Renal pelvis (tissue), 12 donors: ENCODE measurements at places on chromosomes 11 and 22.
A peak's percentile ranks its signal among the peaks of the same experiment; 100 is the strongest.

DNA sequence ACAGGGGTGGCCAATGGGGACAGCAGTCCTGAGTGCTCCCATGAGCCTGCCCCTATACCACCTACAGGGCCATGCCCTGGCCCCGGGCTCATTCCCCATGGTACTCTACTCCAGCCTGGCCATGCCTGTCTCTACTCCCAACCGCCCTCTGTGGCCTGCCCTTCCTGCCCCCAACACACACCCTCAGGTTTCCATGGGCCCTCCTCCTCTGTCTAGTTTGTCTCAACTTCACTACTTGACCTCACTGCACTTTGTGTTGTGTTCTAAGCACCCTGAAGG lies 26.3 kb upstream of the RASL10A start:
- no peak for DNase-seq

- DNase-seq, result no peak
These were observed 8.4 kb upstream of the SLC15A3 start for GRCh38 chr11:60960405-60960804.

- DNase-seq, result no peak
These were observed 76.8 kb upstream of the CREB3L1 start for GRCh38 chr11:46200537-46201281.

GRCh38 chr11:99015634-99016454 lies 4.9 kb upstream of the CNTN5 start:
- peak; percentile 52 for DNase-seq

DNA sequence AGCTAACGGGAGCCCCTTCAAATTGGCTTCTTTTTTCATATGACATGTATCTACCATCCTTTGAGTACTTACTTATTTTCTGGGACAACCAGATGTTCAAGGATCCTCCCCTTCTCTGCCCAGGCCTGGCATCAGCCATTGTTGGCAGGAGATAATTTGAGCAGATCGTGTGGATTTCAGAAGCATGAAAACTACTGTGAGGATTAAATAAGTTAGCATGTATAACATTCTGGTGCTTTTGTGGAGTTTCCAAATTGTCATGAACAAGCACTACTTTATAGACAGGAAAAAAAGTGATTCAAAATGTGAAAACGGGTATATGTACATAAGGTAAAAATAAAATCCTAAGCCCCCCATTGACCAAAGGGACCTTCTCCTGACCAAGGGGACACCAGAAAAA lies 2.1 kb upstream of the NADSYN1 start:
- DNase-seq, result no peak

DNA sequence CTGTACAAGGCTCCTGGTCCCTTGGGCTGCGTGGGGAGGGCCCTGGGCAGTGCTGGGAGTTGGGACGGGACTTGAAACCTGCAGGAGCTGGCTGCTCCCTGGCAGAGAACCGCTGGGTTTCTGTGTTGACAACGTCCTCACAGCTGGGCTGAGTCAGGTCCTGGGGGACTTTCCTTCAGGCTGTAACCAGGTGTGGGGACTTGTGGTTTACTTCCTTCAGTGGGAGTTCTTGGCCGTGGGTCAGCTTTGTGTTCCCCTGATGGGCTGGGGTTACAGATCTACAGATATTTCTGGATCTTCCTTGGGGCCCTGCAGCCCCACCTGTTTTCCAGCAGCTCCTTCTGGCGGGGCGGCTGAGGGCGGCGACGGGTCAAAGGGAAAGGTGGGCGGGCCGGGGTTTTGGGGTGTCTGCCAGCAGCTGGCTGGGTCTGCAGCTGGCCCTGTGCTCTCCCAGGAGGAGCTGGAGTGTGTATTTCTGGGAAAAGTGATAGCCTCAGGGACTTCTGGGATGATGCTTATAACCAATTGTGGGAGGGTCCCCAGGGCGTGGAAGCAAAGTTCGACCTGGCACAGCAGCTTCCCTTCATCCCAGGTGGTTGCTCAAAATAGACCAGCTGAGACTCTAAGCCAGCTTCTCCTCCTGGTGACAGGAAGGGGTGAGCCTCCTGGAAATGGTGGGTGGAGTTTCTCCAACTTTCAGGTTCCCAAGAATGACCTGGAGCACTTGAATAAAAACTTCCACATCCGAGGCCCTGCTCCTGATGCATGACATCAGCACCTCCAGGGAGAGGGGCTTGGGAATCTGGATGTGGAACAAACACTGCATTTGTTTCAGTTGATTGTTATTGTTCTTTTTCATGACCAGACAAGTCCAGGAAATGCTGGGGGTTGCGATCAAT lies 19.1 kb downstream of the ST14 start:
- DNase-seq, result no peak

DNA sequence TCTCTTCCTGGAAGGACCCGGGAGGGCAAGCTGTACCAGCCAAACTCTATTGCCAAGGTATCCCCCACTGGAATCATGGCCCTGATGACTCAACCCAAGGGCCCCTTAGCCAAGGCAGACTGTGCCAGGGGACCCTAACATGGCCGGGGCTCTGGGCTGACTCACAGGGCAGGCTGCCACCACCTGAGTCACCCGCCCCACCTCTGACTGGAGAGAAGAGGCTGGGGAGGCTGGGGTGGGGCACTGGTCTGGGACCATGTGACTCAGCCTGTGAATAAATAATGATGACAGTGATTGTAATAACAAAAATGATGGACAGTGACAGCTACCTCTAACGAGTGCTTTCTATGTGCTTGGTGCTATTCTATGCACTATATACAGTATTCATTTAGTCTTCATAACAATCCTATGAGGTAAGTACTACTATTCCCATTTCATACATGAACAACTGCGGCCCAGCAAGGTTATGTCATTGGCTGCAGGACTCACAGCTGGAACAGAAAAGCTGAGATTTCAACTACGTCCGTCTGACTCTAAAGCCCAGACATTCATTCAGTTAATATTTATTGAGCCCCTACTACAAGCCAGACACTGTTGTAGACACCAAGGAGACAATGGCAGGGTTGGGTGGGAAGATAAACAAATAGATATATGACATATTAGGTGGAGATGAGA lies 84.2 kb downstream of the FBXO7 start:
- DNase-seq, result no peak

- DNase-seq, result no peak
These were observed 2.9 kb downstream of the E2F8 start for GRCh38 chr11:19237813-19238212.

GRCh38 chr11:125926682-125927081 lies 19.2 kb upstream of the VSIG10L2 start:
- DNase-seq, result no peak

- DNase-seq, result no peak
These were observed 41.7 kb upstream of the LMO2 start for GRCh38 chr11:33933602-33934001.

DNA sequence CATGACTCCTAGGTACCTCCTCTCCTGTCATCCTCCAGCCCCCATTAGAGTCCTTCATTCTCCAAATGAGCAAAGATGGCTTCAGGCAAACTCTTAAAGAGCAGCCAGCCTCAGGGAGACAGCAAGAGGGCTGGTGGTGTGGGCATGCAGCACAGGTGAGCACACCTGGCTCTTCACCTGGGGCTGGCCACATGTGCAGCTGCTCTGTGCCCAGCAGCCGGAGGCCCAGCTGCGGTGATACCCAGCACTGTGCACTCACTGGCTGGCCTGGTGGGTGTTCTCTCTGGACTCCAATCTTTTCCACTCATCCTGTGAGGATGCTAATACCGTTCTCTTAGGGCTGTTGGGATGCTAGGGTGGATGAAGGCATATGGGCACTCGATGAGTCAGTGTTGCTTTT lies 106.1 kb upstream of the PARVA start:
- DNase-seq, result no peak

- DNase-seq, result no peak
These were observed 6.0 kb upstream of the UCP3 start for GRCh38 chr11:74014880-74015279.

- DNase-seq, result no peak
These were observed 288.4 kb upstream of the CCDC90B start for GRCh38 chr11:83574519-83574918.

DNA sequence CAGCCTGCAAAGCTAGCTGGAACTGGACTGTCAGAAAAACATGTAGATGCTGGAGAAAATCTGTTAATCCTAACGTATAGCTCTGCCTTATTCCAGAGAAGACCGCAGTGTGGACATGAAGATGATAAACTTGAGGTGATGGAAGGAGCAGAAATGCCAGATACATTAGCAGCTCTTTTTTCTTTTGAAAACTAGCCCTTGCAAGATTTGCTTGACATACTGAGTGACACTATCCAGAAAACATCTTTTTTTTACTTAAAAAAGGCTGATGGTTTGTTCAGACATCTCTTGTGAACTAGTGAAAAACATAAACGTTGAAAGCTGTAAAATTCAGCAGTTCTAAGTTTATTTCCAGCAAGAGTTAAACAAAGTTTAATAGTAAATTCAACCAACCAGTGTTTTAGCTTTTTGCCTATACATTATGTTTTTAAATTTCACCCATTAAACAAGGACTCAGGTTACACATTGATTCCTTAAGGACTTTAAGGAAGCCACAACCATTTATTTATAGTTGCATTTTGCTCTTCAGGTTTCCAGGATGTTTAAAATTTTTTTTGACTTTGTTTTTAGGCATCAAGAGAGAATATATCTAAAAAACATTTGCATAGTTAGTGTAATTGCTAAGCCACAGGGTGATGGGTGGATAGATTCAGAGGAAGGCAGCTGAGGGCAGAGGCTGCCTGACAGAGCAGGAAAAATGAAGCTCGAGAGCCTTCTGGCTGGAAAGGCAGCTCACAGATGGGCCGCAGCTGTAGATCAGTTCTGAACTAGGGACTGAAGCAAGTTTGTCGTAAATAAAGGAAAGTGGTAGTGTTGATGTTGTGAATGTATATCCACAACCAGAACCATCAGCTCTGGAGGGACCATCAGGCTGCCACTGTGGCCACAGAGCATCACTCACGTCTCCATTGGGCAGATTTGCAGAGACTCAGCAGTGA lies 9.5 kb downstream of the SNAP29 start:
- no peak for DNase-seq

DNA sequence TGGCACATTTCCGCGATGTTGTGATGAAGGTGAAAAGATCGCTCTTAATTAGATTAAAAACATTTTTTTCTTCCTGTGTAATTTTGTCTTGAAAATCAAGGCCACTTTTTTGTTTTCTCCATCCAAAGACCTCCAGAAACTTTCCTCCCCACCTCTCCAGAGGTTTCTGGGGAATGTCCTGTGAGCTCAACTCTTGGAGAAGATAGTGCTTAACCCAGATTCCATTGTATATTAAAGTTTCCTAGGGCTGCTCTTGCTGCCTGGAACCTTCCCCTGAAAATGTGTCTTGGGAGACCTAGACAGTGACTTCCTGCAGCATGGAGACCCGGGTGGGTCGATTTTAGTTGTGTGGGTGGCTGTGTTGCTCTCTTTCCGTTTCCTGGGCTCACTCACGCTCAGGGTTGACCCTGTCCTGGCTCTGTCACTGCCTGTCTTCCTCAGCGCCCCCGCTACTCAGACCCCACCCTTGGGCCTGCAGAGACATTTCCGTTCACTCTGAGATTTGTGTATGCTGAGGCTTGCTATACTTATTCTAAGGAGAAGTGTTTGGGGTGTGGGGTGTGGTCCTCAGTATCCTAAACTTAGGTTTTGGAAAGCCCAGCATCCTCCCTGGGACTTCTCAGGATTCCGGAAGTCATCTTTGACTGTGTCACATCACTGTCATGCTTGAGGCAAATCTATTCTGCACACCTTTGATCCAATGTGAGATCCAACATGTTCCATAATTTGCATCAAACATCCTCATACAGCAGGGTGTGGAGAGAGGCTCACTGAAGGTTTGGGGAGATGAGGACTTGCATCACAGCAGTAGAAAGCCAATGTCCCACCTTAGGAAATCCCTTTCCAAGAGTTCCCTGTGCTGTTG lies 47.2 kb downstream of the KCNQ1OT1 start:
- no peak for DNase-seq

DNA sequence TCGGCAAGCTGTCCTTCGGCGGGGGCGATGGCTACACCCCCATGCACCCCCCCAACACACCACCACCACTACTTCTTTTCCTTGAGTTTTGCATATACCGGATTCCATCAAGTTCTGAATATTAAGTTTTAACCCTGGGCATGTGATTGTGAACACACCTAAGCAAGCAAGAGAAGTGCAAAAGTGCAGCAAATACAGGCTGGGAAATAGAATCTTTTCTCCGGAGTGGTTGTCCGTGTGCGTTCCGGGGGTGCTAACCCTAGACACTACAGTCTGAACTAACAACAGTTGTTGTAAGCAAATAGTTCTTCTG lies 574 bp downstream of the PRSS23 start:
- DNase-seq, result no peak

DNA sequence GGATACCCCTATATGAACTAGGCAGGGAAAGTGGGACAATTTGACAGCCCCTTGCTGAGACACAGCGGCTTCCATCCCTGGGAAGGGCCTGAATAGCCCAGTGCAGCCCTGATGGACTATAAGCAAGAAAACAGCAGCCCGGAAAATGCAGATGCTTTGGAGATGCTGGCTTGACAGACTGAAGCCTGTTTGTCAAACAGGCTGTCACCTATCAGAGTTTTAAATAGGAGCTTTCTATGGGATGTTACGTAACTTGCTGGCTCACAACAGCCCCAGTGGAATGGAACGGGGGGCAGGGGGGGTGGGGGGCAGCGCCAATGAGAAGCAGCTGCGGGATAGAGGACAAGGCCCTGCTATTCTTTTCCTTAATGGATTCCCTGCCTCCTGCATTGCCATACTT lies 91.9 kb upstream of the NTM start:
- DNase-seq, result no peak

GRCh38 chr22:30876221-30876751 lies 92.3 kb downstream of the MORC2 start:
- no peak for DNase-seq

GRCh38 chr11:46336563-46337180 lies 10.6 kb upstream of the DGKZ start:
- no peak for DNase-seq

DNA sequence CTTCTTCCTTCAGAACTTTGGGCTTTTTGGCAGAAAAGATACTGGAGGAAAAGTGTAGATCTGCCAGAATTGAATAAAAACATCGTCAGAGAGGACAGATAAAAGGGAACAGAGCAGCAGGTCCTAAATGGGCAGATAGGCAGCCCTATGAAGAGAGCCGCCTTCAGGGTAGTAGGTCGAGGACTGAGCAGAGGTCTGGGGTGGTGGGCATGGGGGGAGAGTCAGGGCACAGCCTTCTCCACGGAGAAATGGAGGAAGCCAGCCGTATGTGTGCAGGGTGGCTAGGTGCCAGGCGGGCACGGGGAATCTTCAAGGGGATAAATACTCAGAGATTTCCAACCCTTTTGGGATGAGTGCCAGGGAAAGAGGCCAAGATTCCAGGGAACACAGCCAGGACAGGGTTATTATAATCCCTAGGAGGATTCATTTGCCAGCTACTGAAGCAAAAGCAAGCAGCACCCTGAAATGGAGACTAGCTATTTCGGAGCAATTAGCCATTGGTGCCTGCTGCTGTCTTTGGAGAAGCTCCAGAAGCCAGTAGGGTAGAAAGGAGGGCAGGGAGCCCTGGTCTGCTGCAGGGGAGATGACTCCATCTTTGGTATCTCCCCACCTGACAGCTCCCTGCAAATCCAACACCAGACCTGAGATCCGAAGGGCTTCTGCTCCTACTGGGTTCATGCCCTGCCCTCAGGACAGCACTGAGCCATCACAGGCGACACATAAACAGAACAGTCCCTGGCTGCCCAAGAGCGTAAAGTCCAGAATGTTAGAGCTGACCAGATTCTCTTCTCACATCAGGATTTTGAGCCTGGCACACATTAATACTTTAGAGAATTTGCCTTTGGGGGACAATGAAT lies 174.5 kb upstream of the NTM start:
- DNase-seq, result no peak

- DNase-seq, result peak; percentile 71
These were observed 83.1 kb downstream of the PTPRJ start for GRCh38 chr11:48063424-48063978.
